ENCODE measurements at places on chromosomes 12 and 14.

DNA sequence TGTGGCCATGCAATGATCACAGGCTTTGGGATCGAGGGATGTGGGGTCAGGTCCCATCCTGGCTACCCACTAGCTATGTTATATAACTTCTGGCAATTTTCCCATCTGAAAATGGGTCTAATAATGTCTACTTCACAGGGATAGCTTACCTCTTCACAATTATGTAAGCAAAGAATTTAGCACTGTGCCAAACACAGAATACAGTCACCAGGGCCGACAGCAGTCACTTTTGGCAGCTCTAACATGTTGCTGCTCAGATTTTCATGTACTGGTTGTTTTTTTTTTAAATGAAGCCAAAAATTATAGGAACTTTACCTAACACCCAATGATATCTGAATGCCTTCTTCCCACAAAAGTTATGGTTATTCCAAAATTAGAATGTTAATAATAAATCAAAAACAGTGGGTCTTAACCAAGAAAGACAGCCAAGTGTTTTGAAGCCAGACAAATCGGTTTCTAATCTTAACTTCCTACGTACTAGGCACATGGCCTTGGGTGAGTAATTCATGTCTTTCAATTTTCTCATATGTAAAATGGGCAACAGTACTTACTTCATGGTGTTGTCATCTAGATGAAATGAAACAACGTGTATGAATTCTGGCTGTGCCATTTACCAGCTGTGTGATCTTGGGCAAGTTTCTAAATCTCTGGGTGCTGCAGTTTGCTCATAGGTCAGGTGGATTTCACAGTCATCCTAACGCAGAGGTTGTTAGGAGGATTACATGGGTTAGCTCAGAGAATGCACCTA lies 13.0 kb upstream of the PCED1B start:
- DNase-seq = no peak

DNA sequence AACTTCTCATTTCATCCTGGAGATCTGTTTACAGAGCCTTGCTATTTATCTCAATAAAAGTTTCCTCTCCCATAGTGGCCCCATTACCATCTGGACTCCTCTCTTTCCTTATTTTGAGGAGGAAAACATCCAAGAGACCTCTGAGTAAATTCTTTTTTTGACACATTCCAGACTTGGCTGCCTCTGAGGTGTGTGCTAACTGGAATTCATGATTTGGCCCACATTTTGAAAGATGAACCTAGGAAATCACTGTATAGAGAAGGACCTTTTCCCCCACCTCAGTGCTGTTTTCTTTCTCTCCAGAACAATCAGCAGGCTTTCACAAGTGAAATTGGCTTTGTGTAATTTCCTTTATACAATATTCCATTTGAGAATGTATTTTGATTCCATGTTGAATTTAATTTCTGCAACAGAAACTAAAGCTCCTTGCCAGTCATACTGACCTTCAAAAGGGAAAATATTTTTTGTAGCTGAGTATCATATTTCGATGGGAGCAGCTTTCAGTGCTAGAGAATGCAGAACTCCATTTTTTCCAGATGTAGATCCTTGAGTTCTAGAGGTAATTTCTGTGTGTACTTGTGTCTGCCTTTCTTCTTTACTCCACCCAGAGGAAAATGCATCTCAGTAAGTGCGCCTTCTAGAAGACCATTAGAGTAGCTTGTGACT lies 244.9 kb upstream of the RGS6 start:
- no peak for DNase-seq

GRCh38 chr12:31406345-31406744 lies 80.4 kb upstream of the SINHCAF start:
- no peak for DNase-seq

DNA sequence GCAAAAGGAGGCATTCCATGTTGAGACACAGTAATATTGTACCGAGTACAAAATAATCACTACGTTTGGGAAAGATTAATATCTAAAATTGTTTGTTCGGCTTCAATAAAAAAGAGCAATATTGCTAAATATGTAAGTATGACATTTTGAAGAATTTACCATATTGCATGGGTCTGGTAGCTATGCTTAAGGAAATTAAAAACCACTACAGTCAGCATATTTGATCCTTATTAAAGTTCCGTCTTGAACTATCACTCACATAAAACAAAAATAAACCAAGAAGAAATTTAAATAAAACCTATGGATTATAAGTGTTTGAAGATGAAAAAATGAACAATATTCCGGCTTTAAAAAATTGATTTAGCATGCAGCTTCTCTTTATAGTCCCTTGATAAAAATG lies 63.8 kb downstream of the SETD3 start:
- no peak for DNase-seq

DNA sequence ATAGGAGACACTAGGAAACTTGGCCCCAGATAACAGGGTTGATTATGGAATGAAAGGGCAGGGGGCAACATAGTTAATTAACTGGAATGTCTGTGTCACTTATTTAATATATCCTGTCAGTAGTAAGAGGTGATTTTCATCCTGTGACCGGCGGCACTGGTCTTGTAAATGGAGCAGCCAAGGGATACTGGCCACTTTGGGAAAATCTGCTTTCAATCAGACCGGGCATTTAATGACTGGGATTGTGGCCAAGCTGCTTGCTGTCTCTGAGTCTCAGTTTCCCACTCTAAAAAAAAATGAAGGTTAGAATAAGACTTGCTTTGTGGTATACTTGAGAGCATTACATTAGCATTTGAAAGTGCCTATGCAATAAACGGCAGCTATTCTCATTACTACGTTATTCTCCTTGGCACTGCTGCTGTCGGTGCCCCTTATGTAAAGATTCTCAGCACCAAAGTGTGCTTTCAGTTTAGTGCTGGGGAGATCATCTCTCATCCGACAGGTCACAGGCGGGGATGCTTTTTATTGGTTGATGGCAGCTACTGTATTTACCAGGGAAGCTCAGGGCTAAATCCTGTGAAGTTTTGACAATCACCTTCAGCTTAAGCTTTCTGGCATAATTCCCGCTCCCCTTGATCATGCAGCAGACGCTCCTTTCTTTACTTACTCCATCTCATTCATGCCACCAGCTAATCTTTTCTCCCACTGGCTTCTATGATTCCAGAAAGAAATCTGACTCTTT lies 162.1 kb downstream of the ESRRB start:
- DNase-seq = no peak

DNA sequence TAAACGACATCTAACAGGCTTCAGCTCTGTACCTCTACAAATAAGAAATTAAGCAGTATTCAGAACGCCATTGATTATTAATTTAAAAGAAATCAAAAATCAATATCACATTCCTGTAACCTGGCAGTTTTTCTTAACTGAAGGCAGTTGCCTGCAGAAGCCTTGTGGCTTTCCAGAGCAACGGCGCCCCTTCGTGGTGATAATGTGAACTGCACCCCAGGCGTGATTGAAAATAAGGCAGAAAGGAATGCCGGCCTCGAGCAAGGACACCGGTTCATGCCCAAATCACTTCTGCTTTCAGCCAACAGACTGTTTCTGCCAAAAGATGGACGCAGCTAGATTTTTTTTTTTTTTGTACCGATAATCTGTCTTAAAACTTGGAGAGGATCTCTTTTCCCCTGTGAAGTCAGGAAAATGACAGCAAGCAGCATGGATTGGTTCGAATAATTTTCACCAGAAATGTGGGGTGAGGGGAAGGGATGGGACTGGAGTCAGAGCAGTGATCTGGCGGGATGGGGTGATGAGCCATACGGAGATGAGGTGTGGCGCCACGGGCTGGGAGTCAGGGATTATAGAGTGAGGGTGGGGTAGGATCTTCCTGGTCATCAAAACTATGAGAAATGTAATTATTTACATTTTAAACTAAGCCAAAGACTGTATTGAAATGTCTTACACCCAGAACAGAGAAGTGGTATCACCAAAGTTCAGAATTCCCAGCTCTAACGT lies 473.0 kb downstream of the DPF3 start:
- peak; percentile 19 for DNase-seq

DNA sequence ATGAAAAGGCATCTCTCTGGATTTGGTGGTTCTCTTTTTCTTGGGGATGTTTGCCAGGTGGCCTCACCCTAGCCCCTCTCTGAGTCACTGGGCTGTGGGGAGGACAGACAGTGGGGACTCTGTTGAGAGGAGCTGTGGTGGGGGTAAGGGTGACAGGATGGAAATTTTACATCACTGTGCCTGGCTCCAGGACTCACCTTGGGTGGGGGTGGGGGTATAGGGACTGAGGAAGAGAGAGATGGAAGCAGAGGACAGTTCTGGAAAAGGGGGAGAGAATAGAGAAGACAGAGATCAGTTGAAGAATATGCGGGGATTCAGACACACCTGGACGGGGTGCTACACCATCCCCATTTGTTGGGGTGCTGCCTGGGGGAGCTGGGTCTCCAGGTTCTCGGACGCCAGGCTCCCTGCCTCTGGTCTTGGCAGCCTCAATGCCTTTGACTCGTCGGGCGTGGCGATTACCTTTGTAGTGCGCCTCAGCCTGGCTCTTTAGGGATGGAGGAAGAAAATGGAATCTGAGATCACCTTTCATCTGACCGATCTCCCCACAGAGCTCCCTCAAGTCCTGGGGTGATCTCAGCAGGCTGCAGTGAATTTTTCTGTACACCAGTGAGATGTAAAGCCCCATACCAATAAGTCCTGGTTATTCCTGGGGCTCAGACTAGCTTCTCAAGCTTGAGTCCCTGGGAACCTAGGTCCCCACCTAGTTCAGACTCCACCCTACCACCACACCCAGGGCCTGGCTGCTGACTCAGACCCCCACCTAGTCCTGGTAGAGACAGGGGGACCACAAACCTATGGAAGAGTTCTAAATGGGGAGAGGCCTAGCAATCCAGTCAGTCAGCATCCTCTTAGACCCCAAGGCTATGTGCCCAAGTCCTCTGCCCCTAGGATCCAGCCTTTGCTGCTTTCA lies 9.6 kb upstream of the GPR84 start:
- DNase-seq = peak; percentile 53

GRCh38 chr14:69625299-69626131 lies 14.1 kb downstream of the SUSD6 start:
- no peak for DNase-seq
